Suprapubic skin (tissue), 4 donors: ENCODE measurements at places on chromosomes 16 and 17. TPM values are rescaled to one million over a fixed set of nuclear protein-coding genes. Genes with fewer than 3 reads are reported as not detected.

Gene TBX21
- not detected for total RNA-seq

Gene RPH3AL
- 9.4 TPM for total RNA-seq

Gene TRIM47
- 43.1 TPM for total RNA-seq

Gene HIC1
- 6.5 TPM for total RNA-seq

Gene HYDIN
- total RNA-seq = 1.1 TPM

Gene HIGD1B
- not detected for total RNA-seq

Gene UTS2R
- not detected for total RNA-seq

Gene HOXB2
- total RNA-seq = 8.4 TPM

DNA sequence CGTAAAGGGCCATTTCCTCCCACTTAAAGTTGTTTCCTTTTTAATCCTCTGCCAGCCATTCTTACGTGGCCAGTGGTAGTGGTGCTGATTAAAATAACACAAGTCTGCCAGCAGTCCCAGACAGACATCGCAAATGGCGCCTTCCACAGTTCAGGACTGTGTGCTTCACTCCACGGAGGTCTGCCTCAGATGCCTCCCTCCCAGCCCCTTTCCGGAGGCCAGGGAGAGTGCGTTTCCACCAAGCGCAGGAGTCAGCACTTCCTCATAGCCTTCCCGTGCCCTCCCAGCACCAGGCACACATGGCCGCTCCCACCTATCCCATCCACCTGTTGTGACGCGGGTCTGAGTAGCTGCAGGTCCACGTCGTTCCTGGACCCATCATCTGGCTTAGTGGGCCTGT is 205.6 kb downstream of the RPTOR start:
- H3K4me1 ChIP-seq = peaks cover 28% of the 10 kb centered on the region
- H3K27me3 ChIP-seq = no peaks in the 10 kb centered on the region
- peaks cover 13% of the 10 kb centered on the region for H3K36me3 ChIP-seq
- no peak overlapping the region for H3K4me3 ChIP-seq
- DNase-seq = no peak

DNA sequence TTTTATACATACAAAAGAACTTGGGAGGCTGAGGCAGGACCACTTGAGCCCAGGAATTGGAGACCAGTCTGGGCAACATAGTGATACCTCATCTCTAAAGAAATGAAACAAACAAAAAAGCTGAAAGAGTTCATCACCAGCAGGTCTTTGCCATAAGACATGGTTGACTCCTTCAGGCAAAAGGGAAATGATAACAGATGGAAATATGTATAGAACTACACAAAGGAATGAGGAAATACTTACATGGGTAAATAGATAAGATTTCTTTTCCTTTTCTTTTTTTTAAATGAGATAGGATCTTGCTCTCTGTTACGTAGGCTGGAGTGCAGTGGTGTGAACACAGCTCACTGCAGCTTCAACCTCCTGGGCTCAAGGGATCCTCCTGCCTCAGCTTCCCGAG is 165.3 kb downstream of the PARN start:
- no peak for DNase-seq
- no peaks in the 10 kb centered on the region for H3K27me3 ChIP-seq
- H3K36me3 ChIP-seq = no peaks in the 10 kb centered on the region
- H3K4me3 ChIP-seq = no peak overlapping the region
- H3K4me1 ChIP-seq = no peaks in the 10 kb centered on the region
- H3K27ac ChIP-seq = no peak overlapping the region

- H3K4me3 ChIP-seq = no peak overlapping the region
- H3K4me1 ChIP-seq = peaks cover 5% of the 10 kb centered on the region
Measured at GRCh38 chr17:10265100-10265810, 66.8 kb upstream of the GAS7 start.

DNA sequence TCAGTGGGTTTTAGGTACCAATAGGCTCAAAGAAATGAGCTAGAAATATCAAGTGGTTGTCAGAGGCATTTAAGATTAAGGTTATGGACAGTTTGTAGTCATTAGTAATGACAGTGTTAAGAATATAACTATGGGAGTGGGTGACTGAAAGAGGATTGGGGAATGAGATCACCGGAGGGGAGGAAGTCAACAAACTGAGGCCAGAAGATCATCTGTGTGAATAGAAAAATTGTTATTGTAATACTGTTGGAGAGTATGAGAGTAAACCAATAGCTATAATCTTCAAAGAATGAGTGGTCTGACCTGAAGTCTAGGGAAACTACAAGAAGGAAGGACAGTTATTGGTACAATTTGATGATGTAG is 197.1 kb downstream of the TANC2 start:
- no peaks in the 10 kb centered on the region for H3K27me3 ChIP-seq
- H3K4me3 ChIP-seq = no peak overlapping the region
- no peak overlapping the region for H3K27ac ChIP-seq

GRCh38 chr16:79074951-79075350 is 525.6 kb downstream of the MAF start:
- no peaks in the 10 kb centered on the region for H3K36me3 ChIP-seq
- no peaks in the 10 kb centered on the region for H3K27me3 ChIP-seq
- no peak for DNase-seq
- no peak overlapping the region for H3K4me3 ChIP-seq
- peaks cover 4% of the 10 kb centered on the region for H3K4me1 ChIP-seq

GRCh38 chr17:9971991-9972390 is 66.9 kb upstream of the RCVRN start:
- H3K36me3 ChIP-seq = no peaks in the 10 kb centered on the region
- H3K27me3 ChIP-seq = no peaks in the 10 kb centered on the region
- H3K4me3 ChIP-seq = no peak overlapping the region

DNA sequence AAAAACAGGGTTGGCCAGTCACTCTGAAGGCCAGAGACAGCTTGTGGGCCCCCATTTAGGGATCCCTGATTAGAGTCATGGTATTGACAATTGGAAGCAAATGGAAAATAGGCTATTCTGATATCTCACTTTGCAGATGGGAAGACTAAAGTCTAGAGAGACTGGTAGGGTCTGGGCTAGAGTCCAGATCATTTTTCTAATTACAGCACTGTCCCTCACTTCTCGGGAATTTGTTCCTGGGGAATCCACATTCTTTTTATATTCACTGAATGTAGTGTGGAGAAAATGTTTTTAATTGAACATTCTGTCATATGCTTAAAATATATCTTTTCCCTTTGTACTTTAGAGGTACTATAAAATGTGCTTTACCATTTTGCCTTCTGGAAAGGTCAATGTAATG is 1.1 kb downstream of the KATNIP start:
- peaks cover 43% of the 10 kb centered on the region for H3K4me1 ChIP-seq
- no peak for DNase-seq
- H3K27ac ChIP-seq = no peak overlapping the region

GRCh38 chr16:57084996-57085395 is 7.4 kb upstream of the CPNE2 start:
- H3K36me3 ChIP-seq = peaks cover 12% of the 10 kb centered on the region
- DNase-seq = no peak
- H3K4me1 ChIP-seq = peaks cover 6% of the 10 kb centered on the region
- H3K4me3 ChIP-seq = no peak overlapping the region
- no peak overlapping the region for H3K27ac ChIP-seq
- no peaks in the 10 kb centered on the region for H3K27me3 ChIP-seq

DNA sequence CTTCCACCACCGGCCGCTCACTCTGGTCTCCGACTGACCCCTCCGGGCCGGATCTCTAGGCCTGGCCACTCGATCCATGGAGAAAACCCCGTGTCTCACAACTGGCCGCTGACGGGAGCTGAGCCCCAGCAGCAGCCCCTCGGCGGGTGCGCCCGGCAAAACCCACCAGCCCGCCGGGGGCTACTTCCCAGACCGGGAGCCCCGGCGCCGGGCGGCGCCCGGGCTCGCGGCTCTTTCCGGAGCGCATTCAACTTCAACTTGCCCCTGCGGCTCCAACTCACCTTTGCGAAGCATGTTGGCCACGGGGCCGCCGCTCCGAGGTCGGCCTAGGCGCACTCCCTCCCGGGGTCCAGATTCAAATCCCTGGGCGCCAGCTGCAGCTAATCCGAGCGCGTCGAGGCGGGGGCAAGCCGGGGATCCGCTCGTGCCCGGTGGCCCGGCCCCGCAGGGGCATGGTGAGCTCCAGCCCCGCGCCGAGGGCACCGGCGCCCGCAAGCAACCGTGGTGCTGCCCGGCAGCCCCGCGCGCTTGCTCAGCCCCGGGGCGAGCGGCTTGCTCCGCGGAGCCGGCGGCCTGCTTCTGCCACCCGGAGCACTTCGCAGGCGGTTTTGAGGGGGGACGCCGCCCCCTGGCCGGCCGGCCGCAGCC is 438 bp downstream of the RTN4RL1 start:
- H3K4me3 ChIP-seq = peak overlapping the region; percentile 74
- no peaks in the 10 kb centered on the region for H3K27me3 ChIP-seq
- H3K27ac ChIP-seq = peak overlapping the region; percentile 43
- peak; percentile 66 for DNase-seq
- no peaks in the 10 kb centered on the region for H3K36me3 ChIP-seq

DNA sequence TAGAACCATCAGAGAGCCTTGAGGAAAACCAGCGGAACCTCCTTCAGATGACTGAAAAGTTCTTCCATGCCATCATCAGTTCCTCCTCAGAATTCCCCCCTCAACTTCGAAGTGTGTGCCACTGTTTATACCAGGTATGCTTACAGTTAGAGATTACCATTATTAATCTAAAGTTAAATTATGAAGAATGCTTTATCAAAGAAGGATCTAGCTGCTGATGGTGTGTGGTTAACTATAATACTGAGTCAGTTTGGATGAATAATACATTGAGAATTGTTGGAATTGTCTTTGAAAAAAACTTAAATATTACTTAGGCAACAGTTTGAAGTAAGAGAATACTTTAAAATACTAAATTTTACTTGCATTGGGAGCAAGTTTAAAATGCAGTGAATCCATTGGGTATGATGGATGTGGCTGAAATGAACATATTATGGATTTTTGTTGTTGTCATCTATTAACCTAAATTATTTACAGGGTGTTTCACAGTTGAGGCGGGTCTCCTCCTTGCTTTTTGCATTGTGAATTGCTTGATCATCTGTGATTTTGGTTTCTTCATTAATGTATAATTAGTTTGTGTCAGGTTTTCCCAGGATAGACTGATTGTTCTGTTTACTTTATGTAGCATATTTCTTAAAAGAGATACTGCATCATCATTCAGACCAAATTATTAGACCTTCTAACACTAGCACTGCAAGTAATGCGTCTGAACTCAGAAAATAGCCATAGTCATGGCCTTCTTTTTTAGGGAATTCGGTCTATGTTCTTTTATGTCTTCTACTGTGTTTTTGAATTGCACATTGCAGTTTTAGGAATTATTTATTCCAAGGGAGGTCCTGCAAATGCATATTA is 47.8 kb downstream of the OMG start:
- H3K27me3 ChIP-seq = no peaks in the 10 kb centered on the region
- DNase-seq = no peak
- no peak overlapping the region for H3K27ac ChIP-seq

GRCh38 chr17:29958947-29959657 is 17.7 kb downstream of the EFCAB5 start:
- H3K36me3 ChIP-seq = no peaks in the 10 kb centered on the region
- no peak overlapping the region for H3K27ac ChIP-seq
- H3K4me3 ChIP-seq = no peak overlapping the region
- H3K4me1 ChIP-seq = no peaks in the 10 kb centered on the region
- H3K27me3 ChIP-seq = no peaks in the 10 kb centered on the region

DNA sequence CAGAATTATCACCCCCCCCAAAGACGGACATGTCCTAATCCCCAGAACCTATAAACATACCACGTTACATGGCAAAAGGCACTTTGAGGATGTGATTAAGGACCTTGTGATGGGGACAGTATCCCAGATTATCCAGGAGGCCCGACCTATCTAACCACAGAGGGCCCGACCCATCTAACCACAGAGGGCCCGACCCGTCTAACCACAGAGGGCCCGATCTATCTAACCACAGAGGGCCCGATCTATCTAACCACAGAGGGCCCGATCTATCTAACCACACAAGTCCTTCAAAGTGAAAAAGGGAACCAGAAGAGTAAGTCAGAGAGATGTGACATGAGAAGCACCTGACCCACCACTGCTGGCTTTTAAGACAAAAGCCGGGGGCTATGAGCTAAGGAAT is 56.8 kb downstream of the ANKFY1 start:
- H3K4me1 ChIP-seq = peaks cover 10% of the 10 kb centered on the region
- H3K36me3 ChIP-seq = peaks cover 44% of the 10 kb centered on the region
- H3K27ac ChIP-seq = no peak overlapping the region
- H3K27me3 ChIP-seq = no peaks in the 10 kb centered on the region
- DNase-seq = no peak

GRCh38 chr17:68457539-68458259 is 403 bp upstream of the WIPI1 start:
- peaks cover 71% of the 10 kb centered on the region for H3K4me1 ChIP-seq
- peak overlapping the region; percentile 95 for H3K27ac ChIP-seq
- no peaks in the 10 kb centered on the region for H3K27me3 ChIP-seq
- no peaks in the 10 kb centered on the region for H3K36me3 ChIP-seq
- H3K4me3 ChIP-seq = peak overlapping the region; percentile 72

- peaks cover 3% of the 10 kb centered on the region for H3K27me3 ChIP-seq
- H3K4me3 ChIP-seq = no peak overlapping the region
- H3K27ac ChIP-seq = no peak overlapping the region
- no peak for DNase-seq
- peaks cover 16% of the 10 kb centered on the region for H3K4me1 ChIP-seq
Measured at GRCh38 chr17:49110509-49110908, 22.1 kb upstream of the B4GALNT2 start.

GRCh38 chr17:66986659-66987058 is 22.2 kb downstream of the CACNG4 start:
- H3K4me3 ChIP-seq = no peak overlapping the region
- no peak for DNase-seq
- no peak overlapping the region for H3K27ac ChIP-seq
- peaks cover 42% of the 10 kb centered on the region for H3K27me3 ChIP-seq

- DNase-seq = no peak
- H3K27me3 ChIP-seq = no peaks in the 10 kb centered on the region
- no peaks in the 10 kb centered on the region for H3K4me1 ChIP-seq
- H3K4me3 ChIP-seq = no peak overlapping the region
Measured at GRCh38 chr17:65864394-65864793, 302.9 kb upstream of the AXIN2 start.

GRCh38 chr17:82117139-82118090 is 19.4 kb upstream of the FASN start:
- no peak overlapping the region for H3K27ac ChIP-seq
- H3K4me1 ChIP-seq = no peaks in the 10 kb centered on the region
- no peak for DNase-seq

DNA sequence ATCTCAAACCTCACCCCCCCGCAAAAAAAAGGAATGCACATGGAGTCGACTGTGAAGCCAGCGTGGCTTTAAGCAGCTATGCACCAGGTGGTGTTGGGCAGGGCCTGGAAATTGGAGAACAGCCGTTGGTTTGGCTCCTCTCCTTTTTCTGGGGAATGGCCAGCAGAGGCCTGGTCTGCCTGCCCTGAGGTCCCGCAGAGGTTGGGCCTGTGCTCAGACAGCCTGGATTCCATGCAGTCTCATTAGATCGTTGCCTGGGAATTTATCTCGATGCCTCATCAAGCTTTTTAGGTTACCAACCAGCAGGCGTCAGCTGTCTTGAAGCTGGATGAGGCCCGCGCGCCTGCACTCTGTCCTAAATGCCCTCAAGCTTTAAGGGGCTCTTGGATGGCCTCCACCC is 9.8 kb downstream of the SLC12A3 start:
- H3K36me3 ChIP-seq = no peaks in the 10 kb centered on the region
- H3K4me3 ChIP-seq = no peak overlapping the region
- peaks cover 19% of the 10 kb centered on the region for H3K4me1 ChIP-seq
- DNase-seq = no peak
- H3K27ac ChIP-seq = no peak overlapping the region
- H3K27me3 ChIP-seq = no peaks in the 10 kb centered on the region

- no peak overlapping the region for H3K4me3 ChIP-seq
- no peaks in the 10 kb centered on the region for H3K27me3 ChIP-seq
- H3K36me3 ChIP-seq = no peaks in the 10 kb centered on the region
- H3K4me1 ChIP-seq = peaks cover 13% of the 10 kb centered on the region
- no peak for DNase-seq
- H3K27ac ChIP-seq = no peak overlapping the region
Measured at GRCh38 chr17:19551165-19551564, 17.5 kb downstream of the SLC47A1 start.

- H3K36me3 ChIP-seq = no peaks in the 10 kb centered on the region
- peaks cover 4% of the 10 kb centered on the region for H3K27me3 ChIP-seq
- H3K4me3 ChIP-seq = no peak overlapping the region
Measured at GRCh38 chr17:12627781-12628451, 37.8 kb upstream of the MYOCD start.
